ENCODE measurements at places on chromosomes 1 and 21.
A peak's percentile ranks its signal among the peaks of the same experiment; 100 is the strongest.

GRCh38 chr1:66450043-66450514, 83.9 kb upstream of the SGIP1 start:
- no peak for DNase-seq

- no peak for DNase-seq
Measured at GRCh38 chr1:10863886-10864285, 67.4 kb upstream of the CASZ1 start.

DNA sequence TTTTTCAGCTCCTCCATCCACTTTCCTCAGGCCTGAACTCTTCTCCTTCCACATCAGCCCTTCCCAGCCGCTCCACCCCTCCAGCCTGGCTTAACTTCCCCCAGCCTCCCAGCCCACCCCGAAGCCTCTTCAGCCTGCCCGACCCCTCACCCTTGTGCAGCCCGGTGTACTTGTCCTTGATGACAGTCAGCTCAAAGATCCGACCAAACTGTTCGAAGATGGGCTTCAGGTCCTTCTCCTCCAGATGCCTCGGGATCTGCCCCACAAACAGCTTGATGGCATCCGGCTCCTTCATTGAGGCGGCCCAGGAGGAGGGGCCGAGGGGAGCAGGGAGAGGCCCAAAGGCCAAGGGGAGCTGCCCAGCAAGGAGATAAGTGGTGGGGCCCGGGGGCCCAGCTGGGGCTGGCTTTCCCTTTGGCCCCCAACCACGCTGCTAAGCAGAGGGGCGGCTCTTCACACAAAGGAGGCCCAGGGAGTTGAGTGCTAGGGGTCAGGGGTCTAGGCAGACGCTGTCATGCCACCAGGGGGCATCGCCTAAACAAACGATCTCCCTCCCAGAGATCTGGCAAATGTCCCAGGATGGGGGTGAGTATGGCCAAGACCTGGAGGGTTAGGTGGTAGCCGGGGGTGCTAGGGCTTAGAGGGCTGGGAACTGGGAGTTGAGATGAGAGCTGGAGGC, 738 bp downstream of the CELF3 start:
- no peak for DNase-seq

DNA sequence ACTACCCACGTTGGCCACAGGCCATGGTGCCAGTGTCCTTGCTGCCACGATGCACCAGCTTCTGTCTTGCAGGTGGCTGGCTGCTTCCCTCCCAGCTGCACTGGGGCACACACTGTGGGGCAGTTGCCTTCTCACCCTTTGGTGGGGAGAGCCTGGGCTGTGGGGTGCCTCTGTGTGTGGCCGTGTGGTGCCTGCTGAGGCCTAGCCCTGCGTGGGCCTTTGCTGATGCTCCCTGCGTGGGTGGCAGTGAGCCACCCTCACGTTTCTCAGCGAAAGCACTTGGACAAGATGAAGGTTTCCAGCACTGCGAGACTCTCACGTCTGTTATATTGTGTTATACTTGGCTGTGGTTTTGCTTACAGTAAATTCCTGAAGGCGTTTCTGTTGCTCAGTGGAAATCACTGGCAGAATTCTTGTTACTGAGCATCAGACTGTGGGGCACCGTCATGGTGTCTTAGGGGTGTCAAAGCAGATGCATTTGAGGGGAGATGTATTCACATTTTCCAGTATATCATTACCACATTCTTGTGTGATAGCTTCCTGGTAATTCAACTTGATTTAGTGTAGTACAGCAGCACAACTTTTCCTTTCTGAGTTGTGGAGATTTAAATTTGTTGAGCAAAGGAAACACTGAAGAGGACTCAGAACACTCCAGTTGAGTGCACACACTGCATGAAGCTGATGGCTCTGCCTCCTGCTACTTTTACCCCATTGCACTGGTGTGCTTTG, 124.7 kb downstream of the PCBP3 start:
- no peak for DNase-seq

- no peak for DNase-seq
Measured at GRCh38 chr1:23889074-23889473, 21.0 kb upstream of the FUCA1 start.

DNA sequence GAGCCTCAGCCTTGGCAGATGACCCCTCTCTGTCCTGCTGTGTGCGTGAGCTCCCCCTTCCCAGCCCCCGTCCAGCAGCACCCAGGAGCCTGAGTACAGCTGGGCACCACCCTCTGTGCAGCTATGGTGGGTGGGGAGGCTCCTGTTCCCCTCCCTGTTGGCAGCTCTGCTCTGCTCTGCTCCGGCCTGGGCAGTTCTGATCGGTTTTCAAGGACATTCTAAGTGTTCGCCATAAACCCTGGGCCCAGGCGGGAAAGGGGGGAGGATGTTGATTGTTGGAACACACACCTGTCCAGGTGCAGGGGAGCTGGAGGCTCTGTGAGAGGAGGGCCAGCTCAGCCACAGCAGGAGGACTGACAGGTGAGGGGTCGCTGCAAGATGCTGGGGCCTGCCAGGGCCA, at the start of gene CLCNKB:
TSS of gene CLCNKB (plus strand) at position 262 of the 400 bp plus-strand sequence. CDS start 711 bp downstream, outside the sequence.
- no peak for DNase-seq

DNA sequence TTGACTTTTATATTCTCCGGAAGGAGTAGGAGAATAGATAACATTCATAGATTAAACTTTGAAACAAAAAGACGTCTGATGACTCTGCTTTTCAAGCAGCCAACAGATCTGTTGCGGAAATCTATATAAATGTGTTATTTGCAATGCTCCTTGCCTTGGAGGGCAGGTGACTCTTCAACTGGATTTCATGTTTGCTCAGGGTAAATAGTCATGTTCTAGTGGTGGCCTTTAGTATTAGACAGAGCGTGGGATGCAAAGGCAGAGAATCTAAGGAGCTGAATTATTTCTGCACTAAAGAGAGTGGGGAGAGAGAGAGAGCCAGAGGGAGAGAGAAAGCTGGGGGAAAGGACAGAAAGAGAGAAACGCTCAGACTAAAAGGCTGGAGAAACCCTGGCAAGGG, 454.3 kb downstream of the AJAP1 start:
- DNase-seq = no peak

GRCh38 chr1:35707601-35708440, 10.9 kb downstream of the C1orf216 start:
- no peak for DNase-seq

DNA sequence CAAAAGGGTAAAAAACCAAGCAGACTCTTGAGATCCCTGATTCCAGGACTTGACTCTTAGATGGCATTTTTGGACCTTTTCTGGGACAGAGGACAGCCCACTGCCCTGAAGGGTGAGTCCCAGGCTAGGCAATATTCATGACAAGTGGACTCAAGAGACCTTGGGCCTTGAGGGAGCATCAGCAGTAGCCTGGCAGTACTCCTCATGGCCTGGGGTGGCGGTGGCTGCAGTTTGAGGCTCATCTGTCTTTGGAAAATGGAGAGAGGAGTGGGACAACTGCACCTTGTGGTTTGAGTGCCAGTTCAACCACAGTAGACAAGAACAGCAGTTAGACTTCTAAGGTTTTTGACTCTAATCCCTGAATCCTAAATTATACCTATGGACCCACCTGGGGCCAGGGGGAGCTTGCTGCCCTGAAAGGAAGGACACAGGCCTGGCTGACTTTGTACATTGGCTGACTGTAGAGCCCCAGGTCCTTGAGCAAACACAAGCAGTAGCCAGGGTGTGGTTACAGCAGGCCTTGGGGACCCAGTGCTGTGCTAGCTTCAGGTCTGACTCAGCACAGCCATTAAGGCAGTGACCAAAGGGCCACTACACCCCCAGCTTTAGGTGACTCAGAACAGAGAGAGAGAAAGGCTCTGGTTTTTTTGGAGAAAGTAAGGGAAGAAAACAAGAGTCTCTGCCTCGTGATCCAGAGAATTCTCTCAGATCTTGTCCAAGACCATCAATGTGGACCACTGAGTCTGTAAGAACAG, 1023.2 kb downstream of the KCNT2 start:
- no peak for DNase-seq

DNA sequence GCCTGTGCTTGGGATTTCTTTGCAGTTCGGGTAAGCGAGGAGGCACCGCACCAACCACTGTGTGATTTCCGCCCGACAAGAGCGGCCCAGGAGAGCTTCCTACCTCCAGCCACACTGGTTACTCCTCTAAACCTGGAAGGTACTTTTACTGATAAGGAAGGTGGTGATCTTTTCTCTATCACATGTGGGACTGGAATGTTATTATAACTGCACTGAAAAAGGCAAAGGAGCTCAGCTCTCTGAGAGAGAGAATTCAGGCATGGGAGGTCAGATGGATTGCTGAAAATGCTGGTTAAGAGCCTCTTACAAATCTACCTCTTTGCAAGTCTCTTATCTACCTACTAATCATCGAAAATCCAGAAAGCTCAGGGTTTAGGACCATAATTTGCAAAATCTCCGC, 7.7 kb upstream of the KCNE1 start:
- no peak for DNase-seq

GRCh38 chr1:10074059-10074851, 41.5 kb downstream of the UBE4B start:
- DNase-seq = peak; percentile 48

DNA sequence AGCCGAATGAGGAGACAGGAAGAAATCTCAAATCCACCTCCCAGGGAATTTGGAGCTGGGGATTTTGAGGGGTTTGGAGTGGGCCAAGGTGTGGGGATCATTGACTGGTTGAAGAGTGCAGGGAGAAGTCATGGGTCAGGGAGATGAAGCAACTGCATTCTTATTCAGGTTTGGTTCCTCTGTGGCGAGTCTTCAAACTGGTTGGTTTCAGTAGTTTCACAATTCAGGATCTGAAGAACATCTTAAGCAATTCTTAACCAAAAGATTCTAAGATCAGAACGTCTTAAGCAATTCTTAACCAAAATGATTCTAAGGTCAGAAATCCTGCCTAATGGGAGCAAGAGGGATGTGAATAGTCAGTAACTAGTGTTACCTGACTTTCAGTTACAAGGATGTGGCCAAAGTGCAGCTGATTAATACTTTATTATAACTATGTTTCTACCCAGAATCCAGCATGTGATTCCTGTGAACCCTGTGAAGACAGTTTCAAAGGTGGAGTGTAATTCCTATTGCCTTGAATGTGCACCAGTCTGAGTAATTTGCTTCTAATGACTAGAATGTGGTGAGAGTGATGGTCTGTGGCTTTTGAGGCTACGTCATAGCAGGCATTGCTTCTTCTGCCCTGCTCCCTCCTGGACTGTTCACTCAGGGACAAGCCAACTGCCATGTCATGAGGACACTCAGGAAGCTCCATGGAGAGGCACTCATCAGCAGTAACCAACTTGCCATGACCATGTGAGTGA, 61.2 kb downstream of the OLFML3 start:
- DNase-seq = peak; percentile 61

- no peak for DNase-seq
Measured at GRCh38 chr1:186283374-186283773, 91.7 kb downstream of the TPR start.

- no peak for DNase-seq
Measured at GRCh38 chr1:82466891-82467290, 666.2 kb downstream of the ADGRL2 start.

DNA sequence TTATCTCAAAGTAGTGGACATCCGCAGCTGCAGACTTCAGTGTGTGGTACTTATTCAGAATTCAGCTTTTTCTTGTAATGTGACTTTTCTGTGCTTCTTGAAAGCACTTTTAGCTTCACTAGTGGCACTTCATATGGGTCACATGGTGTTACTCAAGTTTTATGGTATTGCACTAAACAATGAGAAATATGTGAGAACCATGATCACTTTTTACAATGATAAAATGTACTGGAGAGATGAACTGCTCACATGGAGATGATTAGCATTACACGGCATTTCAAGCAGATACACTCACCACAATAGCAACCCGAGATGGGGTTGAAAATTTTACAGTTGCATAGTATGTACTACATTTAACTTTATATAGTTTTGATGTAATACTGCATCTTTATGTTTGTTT, 40.1 kb upstream of the GPR52 start:
- DNase-seq = no peak

GRCh38 chr1:79811173-79811572, 804.6 kb upstream of the ADGRL4 start:
- no peak for DNase-seq

DNA sequence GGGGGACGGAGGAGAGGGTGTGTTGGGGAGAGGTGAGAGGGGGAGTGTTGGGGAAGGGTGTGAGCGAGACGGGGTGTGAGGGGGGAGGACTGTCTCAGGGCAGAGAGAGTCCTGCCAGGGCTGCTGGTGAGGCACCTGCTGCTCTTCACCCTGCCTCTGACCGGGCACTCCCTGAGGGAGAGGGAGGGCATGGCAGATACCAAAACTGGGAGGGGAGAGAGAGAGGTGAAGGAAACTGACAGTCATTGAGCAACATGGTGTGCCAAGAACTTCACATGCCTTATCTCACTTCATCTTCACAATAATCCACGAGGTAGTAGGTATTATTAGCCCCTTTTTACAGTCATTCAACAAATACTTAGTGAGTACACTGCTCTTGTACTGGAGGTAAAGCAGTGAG, 61.3 kb upstream of the ARTN start:
- no peak for DNase-seq

DNA sequence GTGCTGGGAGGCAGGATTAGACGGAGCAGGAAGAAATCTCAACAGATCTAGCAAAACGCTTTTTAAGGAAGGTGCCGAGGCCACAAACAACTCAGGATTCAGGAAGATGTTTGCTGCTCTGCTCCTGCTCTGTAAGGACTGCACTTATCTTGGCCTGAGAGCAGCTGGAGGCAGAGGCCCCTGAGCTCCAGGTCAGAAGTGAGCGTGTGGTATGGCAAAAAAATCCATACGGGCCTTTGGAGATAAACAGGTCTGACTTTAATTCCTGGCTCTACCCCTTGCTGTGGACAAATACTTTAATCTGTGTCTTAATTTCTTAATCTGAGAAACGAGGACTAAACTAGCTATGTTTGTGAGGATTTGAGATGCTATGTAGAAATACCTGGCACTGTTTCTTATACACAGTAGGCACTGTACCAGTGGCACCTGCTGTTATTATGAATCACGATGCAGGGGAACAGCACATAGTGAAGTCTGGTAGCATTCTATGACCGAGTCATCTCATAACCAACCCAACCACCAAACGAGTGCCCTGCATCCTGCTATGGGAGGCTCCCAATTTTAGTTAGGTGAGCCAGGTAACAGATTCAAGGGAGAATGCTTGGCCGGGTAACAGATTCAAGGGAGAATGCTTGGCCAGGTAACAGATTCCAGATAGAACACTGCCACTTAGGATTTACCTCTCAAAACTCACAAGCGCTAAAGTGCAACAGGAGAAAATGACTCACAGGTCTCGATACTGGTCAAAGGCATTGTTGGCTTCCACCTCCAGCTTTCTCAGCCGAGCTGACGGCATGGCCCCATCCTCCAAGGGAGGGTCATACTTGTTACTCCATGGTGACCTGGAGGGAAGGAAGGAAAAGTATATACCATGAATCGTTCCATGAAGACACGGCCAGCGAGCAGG, 65.9 kb downstream of the SLC66A1 start:
- DNase-seq = no peak

DNA sequence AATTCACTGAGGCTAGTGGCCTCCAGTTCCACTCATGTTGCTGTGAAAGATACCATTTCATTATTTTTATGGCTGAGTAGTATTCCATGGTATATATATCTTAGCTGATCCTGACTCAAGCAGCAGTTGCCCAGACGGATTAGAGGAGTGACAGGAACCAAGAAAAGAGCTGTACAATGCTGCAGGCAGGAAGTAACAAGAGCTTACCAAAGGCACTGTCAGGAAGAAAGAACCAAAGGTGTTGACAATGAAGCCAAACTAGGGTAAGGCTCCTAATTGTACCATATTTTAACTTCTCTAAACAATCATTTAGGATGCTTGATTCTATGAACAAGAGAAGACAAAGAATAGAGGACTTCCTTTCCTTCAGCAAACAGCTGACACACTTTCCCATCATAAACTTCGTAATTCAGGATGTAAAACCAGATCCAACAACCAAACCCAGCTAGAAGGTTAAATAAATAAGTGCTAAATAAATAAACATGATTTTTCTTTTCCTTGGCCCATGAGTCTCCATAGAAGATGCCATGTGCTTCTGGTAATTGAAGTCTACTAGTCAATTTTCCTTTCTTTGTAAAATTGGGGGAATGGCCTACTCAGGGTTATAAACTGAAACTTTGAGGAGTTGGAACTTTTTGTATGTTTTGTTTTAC, 248.2 kb upstream of the SGIP1 start:
- no peak for DNase-seq

All from SIG-M5 (cell line).